GM12865 (cell line): ENCODE measurements at places on chromosomes 12 and 14.

GRCh38 chr12:94255428-94255827, 107.1 kb downstream of the PLXNC1 start:
- DNase-seq = no peak

DNA sequence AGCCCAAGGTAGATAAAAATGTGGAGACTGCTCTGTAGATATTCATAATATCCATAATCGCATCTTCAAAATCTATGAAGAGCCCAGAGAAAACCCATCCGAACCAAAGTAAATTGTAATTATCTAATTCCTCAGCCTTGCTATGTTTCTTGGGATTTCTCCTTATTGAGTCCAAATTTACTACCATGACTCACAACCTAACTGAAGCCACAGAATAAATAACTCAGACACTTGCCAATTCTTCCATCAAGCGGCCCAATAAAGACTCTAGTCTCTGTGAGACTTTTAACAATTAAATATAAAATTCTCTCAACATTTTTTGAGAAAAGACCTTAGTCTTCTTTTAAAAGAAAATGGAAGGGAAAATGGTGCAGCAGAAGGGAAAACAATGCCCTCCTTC, 409.8 kb downstream of the DAD1 start:
- DNase-seq = no peak

DNA sequence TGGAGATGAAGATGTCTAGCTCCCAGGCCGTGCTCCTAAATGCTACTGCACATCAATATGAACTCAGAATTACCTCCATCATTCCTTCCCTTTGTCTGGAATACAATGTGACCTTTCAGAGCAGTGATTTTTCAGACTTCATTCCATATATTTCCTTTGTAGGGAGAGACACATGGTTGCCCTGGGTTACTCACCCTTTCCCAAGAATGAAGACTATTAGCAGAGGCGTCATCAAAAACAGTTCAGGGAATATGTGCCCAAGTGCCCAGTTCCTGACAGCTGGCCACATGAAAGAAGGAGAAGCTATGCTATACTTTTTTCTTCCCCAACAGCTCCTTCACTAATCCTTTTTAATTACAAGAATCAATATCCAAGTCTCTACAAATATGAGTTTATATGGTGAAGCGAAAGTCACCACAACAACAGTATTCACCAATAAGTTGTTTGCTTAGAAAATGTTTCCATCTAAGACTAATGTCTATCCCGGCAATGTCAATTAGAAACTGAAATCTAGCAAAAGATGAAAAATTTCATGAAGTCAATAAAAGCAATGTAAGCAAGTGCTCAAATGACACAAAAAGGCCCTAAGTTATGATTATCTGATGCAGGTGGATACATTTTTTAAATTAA, 17.8 kb downstream of the NELL2 start:
- DNase-seq = no peak

DNA sequence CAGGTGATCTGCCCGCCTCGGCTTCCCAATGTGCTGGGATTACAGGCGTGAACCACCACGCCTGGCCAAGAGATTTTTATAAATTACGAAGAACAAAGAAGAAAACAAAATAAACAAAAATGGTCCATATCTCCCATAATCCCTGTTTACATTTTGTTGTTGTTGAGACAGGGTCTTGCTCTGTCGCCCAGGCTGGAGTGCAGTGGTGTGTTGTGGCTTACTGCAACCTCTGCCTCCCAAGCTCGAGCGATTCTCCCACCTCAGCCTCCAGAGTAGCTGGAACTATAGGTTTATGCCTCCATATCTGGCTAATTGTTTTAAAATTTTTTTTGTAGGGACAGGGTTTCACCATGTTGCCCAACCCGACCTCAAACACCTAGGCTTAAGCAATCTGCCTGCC, 156.1 kb downstream of the ZNF664 start:
- DNase-seq = no peak

DNA sequence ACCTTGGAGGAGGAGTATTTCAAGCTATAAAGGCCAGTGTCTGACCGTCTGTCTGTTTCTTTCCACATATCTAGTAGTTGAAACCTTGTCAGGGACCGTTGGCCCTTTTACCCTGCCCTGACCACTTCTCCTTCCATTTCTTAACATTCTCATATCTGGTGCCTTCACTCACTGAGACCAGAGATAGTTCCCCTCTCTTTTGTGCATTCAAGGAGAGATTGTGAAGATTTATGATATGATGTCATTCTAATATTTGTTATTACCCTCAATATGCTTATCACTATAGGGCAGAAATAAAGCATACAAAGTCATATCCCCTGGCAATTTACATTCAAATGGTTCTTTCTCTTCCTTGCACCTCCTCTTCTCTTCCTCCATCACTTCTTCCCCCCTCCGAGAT, 83.3 kb downstream of the PLXNC1 start:
- DNase-seq = no peak

- no peak for DNase-seq
Observed at GRCh38 chr14:98926801-98927200, 345.2 kb downstream of the BCL11B start.

DNA sequence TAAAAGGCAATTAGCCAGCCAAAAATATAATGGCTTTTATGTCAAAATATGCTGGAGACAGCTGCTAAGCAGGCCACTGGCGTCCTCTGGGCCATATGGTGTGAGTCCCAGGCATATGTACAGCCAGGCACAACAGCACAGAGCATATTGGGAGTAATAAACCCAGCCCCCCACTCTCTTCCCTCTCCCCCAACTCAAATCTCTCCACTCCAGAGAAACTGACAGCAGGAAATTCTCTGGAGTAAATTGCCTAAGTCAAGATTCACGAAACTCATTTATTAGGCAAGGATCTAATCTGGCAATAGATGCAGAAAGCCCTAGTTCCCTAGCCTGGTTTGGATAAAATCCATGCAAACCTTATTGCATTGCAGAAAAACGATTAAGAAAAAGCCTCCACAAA, 147.9 kb upstream of the SEL1L start:
- DNase-seq = no peak

GRCh38 chr14:70029296-70030132, 150.3 kb downstream of the SMOC1 start:
- DNase-seq = no peak

- DNase-seq = peak; percentile 73
Observed at GRCh38 chr12:56358836-56359532, 923 bp downstream of the STAT2 start.

- DNase-seq = no peak
Observed at GRCh38 chr12:110737532-110737931, 5.2 kb downstream of the PPP1CC start.

GRCh38 chr12:95380997-95381786, 92.8 kb upstream of the METAP2 start:
- no peak for DNase-seq

DNA sequence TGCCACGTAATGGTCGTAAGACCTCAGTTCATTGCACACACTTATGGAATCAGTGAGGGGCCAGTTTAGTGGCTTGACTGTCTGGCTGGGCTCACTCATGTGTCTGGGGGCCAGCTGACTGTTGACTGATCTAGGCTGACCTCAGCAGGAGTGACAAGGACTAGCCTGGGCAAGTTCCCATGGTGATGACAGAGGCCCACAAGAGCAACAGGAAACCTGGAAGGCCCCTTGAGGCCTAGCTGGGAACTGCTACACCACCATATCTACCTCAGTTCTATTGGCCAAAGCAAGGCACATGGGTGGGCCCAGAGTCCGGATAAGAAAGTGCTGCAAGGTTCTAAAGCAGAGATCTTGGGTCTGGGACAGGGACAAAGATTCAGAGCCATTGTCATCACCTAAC, 21.3 kb upstream of the RFLNA start:
- DNase-seq = peak; percentile 66

GRCh38 chr14:50524060-50524459, 8.3 kb downstream of the MAP4K5 start:
- peak; percentile 69 for DNase-seq

DNA sequence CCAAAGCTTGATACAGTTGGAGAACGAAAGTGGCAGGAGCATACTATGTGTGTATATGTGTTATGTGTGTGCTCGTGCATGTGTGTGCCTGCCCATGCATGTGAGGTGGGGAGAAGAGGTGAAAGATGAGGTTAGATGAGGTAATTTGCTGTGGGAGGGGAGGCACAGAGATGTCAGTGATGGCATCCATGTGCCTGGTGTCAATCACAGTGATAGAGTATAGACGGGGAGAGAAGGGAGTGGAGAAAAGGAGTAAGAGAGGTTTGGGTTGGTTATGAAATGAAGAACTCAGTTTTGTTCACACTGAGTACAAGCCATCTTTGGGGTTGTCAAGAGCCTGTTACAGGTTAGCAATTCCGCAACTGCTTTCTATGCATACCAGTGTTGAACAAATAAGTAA, 14.6 kb upstream of the NYNRIN start:
- DNase-seq = no peak

DNA sequence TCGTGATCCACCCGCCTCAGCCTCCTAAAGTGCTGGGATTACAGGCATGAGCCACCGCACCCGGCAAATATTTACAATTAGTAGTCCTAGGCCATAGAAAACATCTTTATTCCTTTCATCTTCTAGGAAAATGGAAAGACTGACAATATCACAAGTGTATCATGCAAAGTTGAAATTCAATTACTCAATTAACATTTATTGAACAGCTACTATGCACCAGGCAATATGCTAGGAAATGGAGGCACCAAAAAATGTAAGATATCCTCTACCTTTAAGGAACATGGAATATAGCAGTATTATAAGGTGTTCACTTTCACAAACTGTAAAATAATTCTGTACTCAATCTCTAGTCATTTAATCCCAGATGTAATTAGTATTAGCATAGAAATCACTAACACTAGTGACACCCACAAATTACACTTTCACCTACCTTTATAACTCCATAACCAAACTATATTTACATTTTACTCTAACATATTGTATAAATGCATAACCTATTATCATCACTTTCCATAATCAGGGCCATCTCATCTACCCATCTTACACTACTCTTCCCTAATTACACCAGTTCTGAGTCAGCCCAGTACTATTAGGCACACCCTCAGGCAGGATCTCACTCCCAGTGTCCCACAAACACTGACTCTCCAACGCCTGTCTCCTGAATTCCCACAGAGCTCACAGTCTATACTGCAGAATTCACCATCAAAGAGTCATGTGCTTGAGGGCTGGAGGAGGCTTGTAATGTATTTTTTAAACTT, 10.4 kb downstream of the CORO1C start:
- DNase-seq = no peak
